ENCODE measurements at places on chromosomes 2 and 18. TPM values are rescaled to one million over a fixed set of nuclear protein-coding genes. Genes with fewer than 3 reads are reported as not detected.

GCG gene
- total RNA-seq: not detected

CRYGB gene
- total RNA-seq: not detected

DAW1 gene
- total RNA-seq: not detected

RSAD2 gene
- total RNA-seq: 3.7 TPM

INHA gene
- not detected for total RNA-seq

TLX2 gene
- total RNA-seq: not detected

RGPD3 gene
- 0.20 TPM for total RNA-seq

NEMP2 gene
- 17.2 TPM for total RNA-seq

All from activated CD8-positive, alpha-beta T cell treated with anti-CD3 and anti-CD28 coated beads for 36 hours (primary cell).